ENCODE measurements at places on chromosomes 13 and 19.

- DNase-seq = no peak
These were observed 87.0 kb upstream of the TM9SF2 start for GRCh38 chr13:99414048-99414995.

- DNase-seq = no peak
These were observed 604.4 kb upstream of the SPRY2 start for GRCh38 chr13:80945328-80945727.

GRCh38 chr13:80341101-80341755 lies at the start of gene SPRY2:
Gene SPRY2 (minus strand): TSS chr13:80341126. CDS start chr13:80337705, 3,421 bp downstream.
- DNase-seq = peak; percentile 83

GRCh38 chr19:1992759-1993260 lies 22.7 kb downstream of the BTBD2 start:
- DNase-seq = no peak

DNA sequence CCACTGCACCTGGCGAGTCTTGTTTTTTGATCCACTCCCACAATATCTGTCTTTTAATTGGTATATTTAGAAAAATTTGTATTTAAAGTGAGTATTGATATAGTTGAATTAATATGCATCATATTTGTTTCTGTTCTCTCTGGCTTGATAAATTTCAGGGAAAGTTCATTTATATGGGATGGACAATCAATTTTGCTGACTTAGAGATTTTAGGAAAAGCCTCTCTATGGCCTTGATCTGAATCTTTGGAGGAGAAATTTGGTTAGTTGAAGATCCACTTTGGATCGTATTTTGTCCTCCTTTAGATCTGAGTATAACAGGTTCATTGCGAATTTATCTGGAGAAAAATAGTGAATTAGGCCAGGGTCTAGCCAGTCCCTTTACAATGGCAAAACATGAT lies 67.2 kb downstream of the SPRY2 start:
- DNase-seq = no peak

DNA sequence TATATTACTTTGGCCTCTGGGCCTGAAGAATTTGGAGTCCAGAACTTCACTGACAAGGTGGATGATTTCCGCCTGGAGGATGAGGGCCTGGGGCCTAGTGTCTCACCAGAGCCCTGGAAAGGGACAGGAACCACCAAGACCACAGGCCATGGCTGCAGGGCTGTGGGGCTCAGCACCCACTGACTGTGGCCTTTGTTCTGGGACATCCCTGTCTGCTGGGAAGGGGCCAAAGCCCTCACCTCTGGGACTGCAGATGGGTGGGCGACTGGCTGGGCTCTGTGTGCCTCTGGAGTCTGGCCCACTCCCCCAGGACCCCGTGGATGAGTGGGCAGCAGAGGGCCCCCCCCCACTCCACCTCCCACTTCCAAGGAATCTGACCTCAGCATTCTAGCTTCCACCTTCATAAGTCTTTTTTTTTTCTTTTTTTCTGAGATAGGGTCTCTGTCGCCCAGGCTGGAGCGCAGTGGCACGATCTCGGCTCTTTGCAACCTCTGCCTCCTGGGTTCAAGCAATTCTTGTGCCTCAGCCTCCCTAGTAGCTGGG lies 20.3 kb downstream of the CHST8 start:
- no peak for DNase-seq

All from GM13977 (cell line).